ENCODE measurements at places on chromosomes 5 and 9. TPM values are rescaled to one million over a fixed set of nuclear protein-coding genes. Genes with fewer than 3 reads are reported as not detected.
A peak's percentile ranks its signal among the peaks of the same experiment; 100 is the strongest.

- DNase-seq = no peak
These were observed 256.8 kb upstream of the ADAMTS16 start for GRCh38 chr5:4883360-4883759.

DNA sequence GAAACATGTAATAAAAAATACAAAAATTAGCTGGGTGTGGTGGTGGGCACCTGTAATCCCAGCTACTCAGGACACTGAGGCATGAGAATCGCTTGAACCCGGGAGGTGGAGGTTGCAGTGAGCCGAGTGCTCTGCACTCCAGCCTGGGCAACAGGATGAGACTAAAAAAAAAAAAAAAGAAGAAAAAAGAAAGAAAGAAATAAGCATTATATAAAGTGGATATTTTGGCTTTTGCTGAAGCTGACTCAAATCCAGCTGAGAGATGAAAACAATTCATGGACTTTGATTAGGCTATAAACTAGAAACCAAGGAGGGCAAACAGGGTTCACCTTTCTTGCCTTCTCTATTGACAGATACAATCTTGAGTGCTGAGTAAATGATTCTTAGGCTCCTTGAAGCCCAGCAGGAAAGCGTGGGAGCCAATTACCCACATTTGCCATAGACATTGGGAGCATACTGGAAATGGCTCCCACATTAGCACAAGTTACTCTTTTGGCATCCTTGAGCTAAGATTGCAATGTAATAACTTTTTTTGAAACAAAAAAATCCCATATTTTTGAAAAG, 2.4 kb upstream of the BTF3 start:
- DNase-seq = peak; percentile 72

DNA sequence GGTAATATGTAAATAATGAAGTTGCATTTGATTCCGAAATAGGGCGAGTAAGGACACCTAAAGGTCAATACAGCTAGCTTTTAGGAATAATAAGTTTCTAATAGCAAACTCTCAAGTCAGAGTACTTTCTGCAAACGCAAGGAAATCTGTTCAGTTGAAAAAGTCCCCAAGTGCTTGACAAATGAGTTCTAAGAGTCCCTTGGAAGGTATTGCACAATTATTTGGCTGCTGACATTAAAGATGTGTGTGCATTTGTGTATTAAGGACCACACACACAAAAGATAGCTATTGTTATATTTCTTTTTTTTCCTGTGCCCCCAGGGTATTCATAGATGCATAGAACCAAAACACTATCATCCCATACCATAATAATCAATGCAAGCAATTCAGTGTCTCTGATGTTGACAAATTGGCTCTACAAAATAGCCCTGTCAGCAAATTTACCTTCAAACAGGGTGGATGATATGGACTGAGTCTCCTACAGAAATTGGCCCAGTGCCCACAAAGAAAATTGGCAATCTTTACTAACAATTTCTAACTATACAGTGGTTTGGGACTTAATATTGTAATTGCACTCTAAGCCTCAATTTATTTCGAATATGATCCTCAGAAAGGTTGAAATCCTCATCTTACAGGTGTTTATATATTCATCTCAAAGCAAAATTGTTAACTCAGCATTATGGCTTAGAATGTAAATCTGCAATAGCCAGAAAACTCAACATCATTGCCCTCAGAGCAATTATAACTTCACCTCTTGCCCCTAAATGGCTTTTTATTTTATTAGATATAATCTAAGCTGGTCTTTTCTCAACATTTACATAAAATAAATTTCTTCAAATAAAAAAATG, 827.2 kb downstream of the MAT2B start:
- DNase-seq = no peak

DNA sequence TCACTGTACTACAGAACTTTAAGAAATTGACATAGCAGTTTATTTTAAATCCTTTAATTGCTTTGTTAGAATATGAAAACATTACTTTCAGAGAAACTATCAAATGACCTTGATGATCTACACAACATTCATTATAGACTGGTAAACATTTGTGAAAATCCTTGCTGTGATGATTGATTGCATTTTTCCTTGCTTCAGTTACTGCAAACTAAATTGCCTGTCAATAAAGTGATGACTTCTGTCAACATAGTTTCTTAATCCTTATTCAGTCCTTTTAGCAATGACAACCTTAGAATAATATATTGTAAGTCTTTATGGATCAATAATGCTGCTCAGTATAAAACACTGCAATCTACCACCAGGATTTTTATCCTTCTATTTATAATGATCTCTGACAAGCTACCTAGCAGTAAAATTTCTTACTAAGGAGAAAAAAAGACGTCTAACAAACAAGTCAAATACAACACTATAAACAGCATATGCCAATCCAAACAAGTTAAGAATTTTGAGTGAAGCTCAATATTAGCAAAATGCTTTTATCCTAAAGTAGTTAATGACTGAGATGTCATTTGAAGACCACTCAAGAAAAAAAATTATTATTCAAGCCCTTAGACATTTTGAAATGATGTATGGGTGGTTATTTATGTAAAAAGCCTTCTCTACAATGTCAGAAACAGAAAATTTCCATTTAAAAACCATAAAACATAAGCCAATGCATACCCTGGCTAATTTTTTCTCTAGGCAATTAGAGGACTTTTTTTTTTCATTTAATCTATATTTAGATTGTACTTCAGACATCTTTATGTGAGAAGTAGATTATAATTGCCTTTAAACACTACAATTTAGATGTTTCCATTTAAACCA, 105.5 kb downstream of the FBXL17 start:
- DNase-seq = no peak

DNA sequence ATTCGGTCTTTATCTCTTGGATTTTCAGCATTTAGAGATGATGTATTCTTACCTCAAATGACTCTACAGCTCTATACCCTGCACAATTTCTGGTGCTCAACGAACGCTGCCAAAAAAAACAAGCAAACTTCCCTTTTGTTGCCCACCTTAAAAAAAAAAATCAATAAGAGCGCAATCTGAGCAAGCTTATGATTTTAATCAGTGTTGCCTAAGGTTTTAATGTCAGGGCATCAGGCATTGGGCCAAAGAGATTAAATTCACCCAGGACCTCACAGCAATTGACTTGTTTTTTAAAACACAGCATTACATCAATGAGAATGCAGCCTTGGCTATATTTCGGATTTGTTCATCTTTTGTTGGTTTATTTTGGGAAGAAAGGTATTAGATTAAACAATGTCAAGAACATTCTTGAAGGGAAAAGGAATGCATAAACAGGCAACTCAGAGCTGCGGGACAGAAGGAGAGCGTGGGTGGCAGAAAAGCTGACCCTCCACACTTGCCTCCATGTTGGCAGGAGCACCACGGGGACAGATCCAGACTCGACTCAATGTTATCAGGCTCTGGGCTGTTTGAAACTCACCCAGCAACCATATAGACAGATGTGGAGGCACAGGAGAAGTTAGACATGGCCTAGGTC, 127.5 kb upstream of the DAPK1 start:
- no peak for DNase-seq

DNA sequence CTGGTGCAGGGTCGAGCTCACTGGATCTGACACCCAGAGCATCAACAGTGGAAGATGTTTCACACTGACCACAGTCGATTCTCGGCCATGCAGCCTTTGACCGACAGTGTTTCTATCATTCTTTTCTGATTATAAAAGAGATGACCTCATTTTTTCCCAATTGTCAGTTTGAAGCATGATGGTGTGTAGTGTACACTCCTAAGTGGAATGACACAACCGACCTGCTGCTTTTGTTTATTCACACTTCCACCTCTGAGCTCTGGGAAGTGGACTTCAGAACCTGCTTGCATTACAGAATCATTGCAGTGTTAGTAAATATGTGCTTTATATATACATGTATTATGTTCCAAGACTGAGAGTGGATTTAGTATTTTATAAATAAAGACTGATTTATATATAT, 128.6 kb downstream of the IRX2 start:
- no peak for DNase-seq

DNA sequence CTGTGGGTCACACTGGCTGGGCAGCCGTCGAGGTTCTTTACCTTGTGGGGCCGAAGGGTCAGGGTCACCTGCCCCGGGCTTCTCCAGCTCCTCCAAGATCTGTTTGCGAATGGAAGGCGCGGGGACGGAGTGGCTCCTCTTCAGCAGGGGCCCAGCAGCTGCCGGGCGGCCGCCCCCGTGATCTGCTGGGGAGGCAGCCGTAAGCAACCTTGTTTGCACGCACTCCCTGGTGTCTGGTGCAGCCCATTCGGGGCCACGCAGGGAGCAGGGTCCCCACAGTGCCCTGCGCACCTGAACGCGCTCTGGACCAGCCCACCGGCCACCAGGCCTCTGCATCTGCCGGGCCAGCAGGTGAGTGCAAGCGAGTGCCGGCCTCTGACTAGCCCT, 34.9 kb downstream of the PNPLA7 start:
- no peak for DNase-seq

GRCh38 chr5:93126634-93127033, 454.4 kb downstream of the NR2F1-AS1 start:
- no peak for DNase-seq

DNA sequence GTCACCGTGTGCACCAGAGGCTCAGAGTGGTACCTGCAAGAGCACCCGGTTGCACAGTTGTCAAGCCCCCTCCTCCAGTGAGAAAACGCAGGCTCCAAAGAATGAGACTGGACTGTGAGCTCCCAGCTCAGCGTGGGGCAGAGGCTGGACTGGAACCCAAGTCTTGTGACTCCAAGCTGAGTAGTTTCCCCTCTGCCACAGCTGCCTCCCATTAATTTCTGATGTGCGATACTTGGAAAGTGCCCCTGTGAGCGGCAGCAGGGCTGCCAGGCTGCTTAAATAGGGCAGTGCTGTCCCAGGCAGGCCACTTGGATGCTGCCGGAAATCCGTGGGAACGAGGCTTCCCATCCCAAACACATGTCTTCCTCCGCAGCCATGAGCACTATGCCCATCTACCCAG, 62.2 kb upstream of the ANGPTL2 start:
- no peak for DNase-seq

DNA sequence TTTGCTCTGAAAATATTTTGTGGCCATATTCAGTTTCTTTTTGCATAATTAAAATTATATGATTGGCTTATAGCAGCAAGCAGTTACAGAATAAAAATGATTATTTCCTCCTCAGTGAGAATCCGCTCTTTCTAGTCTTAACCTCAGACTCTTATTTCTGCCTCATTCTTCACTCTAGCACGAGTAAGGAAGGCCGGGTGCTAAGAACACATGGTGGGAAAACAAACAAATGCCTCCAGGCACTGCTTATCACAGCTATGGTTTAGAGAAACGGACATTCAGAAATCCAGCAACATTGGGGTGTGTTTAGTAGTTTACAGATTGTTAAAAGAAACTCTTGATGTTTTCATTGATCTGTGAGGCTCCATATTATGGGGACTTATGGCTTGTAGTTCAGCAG, 168.7 kb downstream of the KDM4C start:
- DNase-seq = no peak

GRCh38 chr5:138180183-138180782, 1.4 kb downstream of the KIF20A start:
- peak; percentile 63 for DNase-seq

GRCh38 chr5:12985142-12985541, 959.3 kb downstream of the DNAH5 start:
- DNase-seq = no peak

DNA sequence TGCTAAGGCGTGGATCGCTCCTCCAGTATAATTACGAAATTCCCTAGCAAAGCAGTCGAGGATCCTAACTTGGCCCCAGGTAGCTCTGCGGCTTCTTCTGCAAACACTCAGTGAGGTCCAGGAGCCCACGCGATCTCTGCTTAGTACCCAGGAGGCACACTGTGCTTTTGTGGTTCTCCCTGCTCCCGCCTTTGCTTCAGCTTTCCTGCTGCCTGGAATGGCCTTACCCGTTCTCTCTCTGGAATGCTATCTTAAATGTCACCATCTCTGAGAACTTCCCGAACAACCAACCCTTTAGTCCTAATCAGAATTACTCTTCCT, 639 bp downstream of the INVS start:
- DNase-seq = peak; percentile 22

- DNase-seq = no peak
These were observed 14.8 kb downstream of the ENHO start for GRCh38 chr9:34507966-34508365.

- DNase-seq = no peak
These were observed 34.4 kb downstream of the SHC3 start for GRCh38 chr9:89144238-89144637.

GRCh38 chr5:43193181-43193893, 1.3 kb downstream of the NIM1K start:
- DNase-seq = peak; percentile 10

DNA sequence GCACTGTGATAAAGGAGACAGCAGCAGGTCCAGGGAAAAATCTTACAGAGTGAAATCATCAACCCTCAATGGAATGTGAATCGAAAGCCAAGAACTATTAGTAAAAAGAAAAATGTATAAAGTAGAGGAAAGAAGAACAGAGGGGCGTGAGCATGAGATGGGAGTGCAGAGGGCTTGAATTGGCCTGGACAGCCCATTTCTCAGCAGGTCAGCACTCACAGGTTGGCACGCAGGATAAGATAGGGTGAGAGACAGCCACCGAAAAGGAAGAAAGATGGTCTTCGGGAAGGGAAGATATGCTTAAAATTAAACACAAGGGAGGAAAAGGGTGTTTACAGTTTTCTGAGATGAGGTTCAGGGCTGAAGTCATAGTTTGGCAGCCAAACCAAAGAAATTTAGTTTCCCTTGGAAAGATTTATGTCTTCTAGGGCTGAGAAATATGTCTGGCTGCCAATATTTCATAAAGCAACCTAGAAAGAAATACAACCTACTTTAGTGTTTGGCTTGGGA, 524.7 kb downstream of the SPATA31D1 start:
- DNase-seq = no peak

GRCh38 chr9:128735373-128735772, 11.4 kb upstream of the ZDHHC12 start:
- DNase-seq = no peak

- no peak for DNase-seq
These were observed 67.8 kb downstream of the NIPSNAP3B start for GRCh38 chr9:104831681-104832080.

DNA sequence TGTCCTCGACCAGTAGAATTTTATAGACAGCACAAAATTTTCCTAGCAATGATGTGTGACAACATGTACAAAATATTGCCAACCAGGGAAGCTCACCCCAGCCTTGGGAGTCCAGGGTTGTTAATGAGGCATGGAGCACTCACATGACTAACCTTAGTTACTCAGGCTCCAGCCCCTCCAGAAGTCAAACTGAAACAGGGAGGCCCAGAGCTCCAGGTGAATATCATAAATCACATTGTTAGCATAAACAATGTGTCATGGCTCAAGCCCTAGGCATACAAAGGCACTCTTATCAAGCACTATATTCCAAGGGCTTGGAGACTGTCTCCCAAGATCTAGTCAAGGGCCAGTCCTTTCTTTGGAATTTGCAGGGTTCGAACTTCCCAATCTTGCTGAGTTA, 44.4 kb downstream of the TNFAIP8 start:
- DNase-seq = peak; percentile 51

DNA sequence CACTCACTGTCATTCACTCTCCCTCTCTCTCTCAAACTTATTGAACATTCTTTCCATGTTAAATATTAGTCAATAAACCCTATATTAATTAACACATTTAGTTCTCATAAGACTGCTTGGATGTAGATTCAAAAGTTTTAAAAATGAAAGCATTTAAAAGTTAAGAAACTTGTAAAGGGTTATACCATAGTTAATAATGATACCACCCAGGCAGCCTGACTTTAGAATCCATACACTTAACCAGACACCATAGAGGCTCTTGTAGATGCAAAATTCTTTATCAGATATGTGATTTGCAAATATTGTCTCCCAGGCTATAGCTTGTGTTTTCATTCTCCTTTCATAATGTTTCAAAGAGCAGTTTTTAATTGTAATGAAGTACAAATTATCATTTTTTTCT, 335.8 kb upstream of the ACTBL2 start:
- DNase-seq = no peak

The GPR150 gene
- polyA plus RNA-seq = 0.90 TPM

The NUTM2G gene
- 0.88 TPM for polyA plus RNA-seq

The TCERG1 gene
- 93.1 TPM for polyA plus RNA-seq

The FUT7 gene
- polyA plus RNA-seq = 0.69 TPM

The TRIP13 gene
- 8.3 TPM for polyA plus RNA-seq
